CD8-positive, alpha-beta memory T cell (primary cell): ENCODE measurements at places on chromosomes 12 and 14.
A peak's percentile ranks its signal among the peaks of the same experiment; 100 is the strongest.

- DNase-seq, result no peak
Observed at GRCh38 chr14:59847711-59848110, 22.9 kb downstream of the RTN1 start.

DNA sequence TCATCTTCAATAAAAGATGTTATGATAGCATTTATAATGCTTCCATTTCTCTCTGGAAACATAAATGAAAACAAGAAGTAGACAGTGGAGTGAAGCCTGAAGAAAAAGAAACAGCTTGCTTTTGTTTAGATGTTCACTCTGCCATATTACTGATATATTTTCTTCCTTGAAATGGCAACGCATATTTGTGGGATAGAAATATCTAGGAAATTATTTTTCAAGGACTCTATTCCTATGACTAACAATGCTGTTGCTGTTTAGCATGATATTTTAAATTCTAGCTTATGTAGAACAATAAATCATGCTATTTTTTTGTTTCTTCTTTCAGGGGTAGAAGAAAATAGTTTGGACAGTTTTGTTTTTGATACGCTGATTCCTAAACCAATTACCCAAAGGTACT is 359.0 kb downstream of the NAV3 start:
- no peak for DNase-seq

DNA sequence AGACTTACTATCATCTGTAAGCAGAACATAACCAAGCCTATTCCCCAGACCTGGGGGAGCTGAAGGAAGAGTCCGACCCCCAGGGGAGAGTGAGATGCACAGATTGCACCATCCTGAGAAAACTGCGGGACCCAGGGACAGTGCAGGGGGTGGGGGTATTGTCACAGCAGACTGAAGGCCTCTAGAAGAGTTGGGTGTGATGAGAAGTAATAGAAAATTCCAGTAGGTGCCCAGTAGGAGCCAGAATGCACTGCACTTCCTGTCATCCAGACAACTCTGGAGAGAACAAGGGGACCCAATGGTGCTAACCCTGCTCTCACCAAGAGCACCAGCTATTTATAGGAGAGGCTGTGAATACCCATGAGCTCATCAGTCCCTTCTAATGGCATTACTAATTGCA is 190.1 kb downstream of the BCL11B start:
- no peak for DNase-seq

- DNase-seq, result no peak
Observed at GRCh38 chr14:21525571-21525961, 580 bp downstream of the SALL2 start.

DNA sequence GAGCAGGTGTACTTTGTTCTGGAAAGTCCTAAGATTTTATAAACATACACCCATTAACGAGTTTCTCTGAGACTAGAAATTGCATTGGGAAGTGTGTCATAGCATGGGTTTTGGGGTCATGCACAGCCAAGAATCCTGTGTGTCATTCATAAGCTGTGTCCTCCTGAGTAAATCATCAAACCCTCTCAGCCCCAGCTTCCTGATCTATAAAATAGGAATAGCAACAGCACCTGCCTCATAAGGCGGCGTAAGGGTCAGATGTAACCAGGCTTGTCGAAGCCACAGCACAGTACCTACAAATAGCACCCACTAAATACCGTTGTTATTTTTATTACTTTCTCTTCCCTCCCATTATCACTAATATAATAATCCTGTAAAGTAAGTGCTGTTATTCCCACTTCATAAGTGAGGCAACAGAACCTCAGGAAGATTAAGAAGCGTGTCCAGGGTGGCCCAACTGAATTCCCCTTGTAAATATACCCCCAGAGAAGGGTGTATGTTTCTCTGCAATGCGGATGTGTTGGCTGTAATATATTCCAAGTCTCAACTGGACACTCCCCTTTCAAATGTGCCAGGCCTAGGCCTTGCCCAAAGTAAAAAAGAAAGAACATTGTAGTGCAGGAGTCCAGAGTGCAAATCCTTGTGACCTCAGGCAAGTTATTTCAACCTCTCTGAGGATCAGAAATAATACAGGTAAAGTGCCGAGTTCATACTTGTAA is 188.3 kb upstream of the BCL2L14 start:
- DNase-seq, result no peak

GRCh38 chr12:73585136-73585535 is 952.5 kb upstream of the ATXN7L3B start:
- no peak for DNase-seq

DNA sequence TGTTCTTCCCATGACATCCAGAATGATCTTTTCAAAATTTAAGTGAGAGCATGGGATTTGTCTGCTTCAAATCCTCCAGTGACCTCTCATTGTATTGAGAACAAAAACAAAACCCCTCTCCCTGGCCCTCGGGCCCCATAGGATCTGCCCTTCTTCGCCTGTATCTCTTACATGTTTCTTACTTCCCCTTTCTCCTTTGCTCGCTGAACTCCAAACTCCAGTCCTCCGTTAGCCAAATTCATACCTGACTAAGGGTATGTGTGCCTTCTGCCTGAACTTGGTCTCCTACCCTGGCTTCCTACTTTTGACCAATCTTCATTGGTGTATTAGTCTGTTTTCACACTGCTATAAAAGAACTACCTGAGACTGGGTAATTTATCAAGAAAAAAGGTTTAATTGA is 13.2 kb upstream of the TSPAN11 start:
- DNase-seq, result no peak

DNA sequence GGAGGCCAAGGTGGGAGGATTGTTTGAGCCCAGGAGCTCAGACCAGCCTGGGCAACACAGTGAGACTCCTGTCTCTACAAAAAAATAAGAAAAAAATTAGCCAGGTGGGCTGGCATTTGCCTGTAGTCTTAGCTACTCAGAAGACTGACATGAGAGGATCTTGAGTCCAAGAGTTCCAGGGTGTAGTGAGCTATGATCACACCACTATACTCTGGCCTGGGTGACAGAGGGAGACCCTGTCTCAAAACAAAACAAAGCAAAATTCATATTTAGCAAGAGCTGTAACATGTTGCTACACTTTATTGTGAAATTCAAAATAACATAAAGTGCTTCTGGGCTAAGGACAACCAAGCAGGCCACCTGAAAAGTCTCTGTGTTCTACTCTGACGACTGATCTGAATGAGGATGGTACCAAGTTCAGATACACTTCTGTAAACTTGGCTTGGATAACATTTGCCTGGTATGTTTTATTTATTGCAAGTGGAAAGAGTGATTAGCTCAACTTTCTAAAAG is 11.6 kb upstream of the STRN3 start:
- DNase-seq, result no peak

DNA sequence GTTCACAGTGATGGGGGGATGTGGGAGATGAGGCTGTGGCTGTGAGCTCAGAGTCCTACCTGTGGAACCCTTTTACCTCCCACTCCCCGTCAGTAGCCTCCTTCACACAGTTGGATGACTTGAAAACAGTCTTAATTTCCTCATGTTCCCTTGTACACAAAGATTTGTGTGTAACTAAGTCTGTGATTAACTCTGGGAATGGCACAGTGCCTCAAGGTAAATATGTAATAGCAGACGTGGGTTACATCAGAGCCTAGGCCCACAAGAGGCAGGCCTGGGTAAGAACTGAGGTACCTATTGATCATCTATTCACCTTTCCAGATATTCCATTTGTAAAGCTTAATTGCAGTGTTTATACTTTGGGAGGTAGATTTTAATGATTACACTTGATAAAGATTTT is 5.8 kb upstream of the IGF1 start:
- DNase-seq, result no peak

DNA sequence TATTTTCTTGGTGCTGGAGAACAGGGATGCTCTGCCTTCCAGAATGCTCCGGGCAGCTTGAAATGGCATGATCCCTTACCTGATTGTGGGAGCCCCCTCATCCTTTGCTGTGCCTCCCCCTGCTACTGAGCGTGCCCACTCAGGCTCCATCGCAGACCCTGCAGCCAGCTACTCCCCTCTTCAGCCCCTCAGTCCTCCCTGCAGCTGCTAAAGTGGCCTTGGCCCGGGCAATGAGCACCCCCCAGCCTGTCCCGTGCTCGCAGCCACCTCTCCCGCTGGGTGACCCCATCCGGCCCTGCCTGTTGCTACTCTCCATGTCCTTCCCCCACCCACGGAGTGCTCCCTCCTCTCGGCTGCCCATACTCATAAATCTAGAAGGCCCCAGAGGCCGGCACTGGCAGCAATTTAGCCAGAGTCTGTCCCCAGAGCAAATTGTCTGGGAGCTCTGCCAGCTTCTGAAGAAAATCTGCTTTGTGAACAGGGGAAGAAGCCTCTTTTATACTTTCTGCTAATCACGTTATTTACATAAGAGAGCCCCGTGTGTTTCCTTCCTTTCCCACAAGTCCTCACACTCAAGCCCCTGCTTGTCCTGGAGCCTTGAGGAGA is 143.7 kb upstream of the FRMD6 start:
- no peak for DNase-seq

DNA sequence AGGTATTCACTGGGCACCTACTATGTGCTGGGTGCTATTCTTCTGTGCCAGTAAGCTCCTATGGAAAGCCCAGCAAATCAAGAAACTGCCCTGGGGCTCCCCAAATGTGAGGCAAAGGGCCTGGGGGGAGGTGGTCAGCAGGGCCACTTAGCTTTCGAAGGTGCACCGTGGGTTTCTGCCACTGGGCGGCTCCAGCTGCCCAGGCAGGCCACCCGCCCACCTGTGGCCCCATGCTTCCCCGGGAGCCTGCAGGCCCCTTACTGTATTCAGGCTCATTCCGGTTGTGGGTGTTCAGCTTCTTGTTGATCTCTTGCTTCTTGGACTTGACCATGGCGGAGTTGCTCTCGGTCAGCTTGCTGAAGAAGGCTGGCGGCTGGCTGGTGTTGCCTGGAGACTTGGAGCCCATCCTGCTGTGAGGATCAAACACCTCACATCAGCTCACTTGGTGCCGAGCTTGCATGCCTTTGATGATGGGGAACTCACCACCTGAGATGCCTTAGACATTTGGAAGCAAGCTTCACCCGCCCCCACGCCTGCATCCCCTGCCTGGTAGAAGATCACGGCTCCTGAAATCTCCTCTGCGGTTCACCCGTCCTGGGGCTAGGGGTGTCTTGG is 37.3 kb downstream of the RFLNA start:
- DNase-seq, result no peak

- no peak for DNase-seq
Observed at GRCh38 chr14:33490555-33490954, 460.3 kb downstream of the EGLN3 start.

DNA sequence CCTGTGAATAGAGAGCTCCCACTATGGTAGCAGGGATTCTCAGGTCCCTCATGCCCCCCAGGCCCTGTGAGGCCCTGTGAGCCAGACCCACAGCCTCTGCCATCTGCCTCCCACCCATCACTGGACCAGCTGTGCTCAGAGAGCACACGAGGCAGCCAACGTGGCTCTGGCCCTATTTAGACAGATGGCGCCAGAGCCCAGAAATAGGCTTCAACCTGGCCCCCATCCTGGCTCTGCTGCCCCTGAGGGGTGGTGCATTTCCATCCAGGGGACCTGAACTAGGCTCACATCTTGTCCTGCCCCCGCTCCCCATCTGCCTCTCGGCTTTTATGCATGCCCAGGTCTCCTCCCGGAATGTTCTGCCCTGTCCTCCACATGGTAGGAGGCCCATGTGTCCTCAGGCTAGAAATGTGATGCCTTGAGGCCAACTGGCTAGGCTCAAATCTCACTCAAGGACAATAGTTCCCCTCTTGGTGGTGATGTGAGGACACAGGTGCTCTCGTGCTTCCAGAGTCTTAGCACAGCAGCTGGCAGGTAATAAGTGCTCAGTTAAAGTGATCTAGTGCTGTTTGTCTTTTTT is 18.9 kb downstream of the TMEM63C start:
- DNase-seq, result no peak

GRCh38 chr14:21168055-21168454 is 12.2 kb upstream of the OR5AU1 start:
- no peak for DNase-seq

- no peak for DNase-seq
Observed at GRCh38 chr14:58769011-58769643, 131.4 kb downstream of the DACT1 start.

- DNase-seq, result no peak
Observed at GRCh38 chr14:89667983-89668382, 250.9 kb upstream of the FOXN3 start.

- DNase-seq, result no peak
Observed at GRCh38 chr14:34792598-34792997, 78.2 kb upstream of the CFL2 start.

- DNase-seq, result no peak
Observed at GRCh38 chr14:91509878-91510170, 286 bp downstream of the PPP4R3A start.

GRCh38 chr12:47741340-47741703 is 16.0 kb upstream of the ENDOU start:
- peak; percentile 61 for DNase-seq

GRCh38 chr14:73783107-73783727 is 68.4 kb upstream of the PTGR2 start:
- no peak for DNase-seq

DNA sequence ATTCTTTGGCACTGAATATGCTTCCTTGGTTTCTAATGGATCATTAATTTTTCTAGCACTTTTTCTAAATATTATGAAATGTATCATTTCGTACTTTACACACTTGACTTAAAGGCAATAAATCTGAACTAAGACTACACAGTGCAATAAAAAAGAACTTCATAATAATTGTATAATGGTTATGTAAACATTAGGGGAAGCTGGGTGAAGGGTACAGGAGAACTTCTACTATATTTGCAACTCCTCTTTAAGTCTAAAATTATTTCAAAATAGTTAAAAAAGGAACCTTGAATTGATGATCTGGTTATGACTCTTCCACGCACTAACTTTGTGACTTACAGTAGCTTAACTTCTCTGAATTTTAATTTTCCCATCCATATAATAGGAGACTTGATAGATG is 5.1 kb upstream of the NOVA1 start:
- DNase-seq, result no peak

DNA sequence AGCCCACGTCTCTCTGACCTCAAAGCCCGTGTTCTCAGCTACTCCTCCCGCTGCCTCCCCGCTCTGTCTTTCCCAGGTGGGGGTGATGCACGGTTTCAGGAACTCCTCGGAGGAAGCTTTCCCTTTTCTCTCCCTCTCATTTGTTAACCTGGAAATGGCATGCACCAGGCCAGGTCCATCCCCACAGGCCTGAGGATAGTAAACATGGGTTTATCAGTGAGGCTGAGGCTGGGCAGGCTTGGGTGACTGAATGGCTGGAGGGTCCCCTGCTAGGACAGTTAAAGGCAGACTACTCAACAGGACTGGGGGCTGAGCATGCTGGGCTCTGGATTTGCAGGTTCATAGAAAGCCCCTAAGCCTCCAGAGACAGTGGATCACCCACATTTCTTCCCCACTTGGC is 7.6 kb downstream of the WSCD2 start:
- no peak for DNase-seq

GRCh38 chr12:92034858-92035401 is 110.7 kb downstream of the BTG1 start:
- DNase-seq, result peak; percentile 57

- no peak for DNase-seq
Observed at GRCh38 chr12:75714462-75715322, 203.3 kb upstream of the KRR1 start.

DNA sequence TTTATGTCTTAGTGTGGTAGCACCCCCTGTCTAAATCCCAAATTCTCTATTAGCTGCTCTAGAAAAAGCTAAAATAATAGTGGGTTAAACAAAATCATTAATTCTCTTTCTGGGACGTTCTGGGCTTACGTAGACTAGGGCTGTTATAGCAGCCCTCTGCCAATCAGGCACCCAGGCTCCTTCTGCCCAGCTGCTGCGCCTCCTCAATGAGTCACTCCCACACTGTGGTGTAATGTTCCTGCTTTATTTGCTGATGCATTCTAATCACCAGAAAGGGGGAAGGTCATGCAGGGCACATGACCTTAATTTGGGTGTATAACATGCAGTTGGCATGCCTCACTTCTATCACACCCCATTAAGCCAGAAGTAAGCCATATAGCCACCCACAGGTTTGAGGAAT is 294.5 kb downstream of the GALC start:
- no peak for DNase-seq

- DNase-seq, result no peak
Observed at GRCh38 chr12:58487678-58488161, 432.6 kb downstream of the LRIG3 start.
